Peyer's patch (tissue), 4 donors: ENCODE measurements at places on chromosomes 11 and 22. TPM values are rescaled to one million over a fixed set of nuclear protein-coding genes. Genes with fewer than 3 reads are reported as not detected.

- H3K4me3 ChIP-seq, result no peak overlapping the region
- DNase-seq, result no peak
- no peak overlapping the region for H3K27ac ChIP-seq
- no peaks in the 10 kb centered on the region for H3K36me3 ChIP-seq
- no peaks in the 10 kb centered on the region for H3K27me3 ChIP-seq
- H3K4me1 ChIP-seq, result no peaks in the 10 kb centered on the region
These were observed 89.0 kb upstream of the PITPNB start for GRCh38 chr22:28008056-28008455.

DNA sequence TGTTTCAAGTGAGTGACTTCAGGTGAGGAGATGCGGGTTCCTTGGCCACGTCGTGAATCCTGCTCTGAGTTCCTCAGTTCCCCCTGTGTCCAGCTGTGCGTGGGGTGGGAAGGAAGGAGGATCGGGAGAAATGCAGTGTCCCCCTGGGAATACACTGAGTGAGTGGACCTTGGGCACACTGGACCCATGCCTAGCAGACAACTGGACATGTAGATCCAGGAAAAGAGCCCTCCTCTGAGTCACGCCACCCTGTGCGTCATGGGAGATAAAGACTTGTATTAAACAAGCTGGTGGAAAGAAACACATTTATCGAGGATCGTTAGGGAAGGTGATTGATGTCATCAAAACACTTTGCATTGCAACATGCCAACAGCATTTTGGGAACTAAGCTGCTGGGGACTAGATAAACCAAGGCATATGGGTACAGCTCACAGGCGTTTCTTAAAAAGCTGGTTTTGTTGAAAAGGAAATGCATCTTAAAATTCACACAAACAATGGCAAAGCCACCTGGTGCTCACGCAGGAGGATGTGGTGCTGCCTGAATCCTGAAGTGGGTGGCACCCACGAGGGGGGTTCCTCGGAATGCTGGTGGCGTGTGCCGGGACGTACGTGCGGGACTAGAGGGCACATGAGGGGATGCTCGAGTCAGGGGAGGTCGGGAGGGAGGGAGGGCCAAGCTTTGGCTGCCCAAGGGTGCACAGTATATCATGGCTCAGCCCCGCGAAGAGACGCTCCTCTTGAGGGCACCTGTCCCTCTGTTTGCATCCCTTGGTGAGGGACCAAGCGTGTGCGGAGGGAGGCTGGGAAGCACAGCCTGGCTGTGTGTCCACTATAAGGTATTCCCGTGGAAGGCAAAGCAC is 303.5 kb downstream of the TBC1D22A start:
- no peaks in the 10 kb centered on the region for H3K4me1 ChIP-seq
- H3K27ac ChIP-seq, result no peak overlapping the region
- no peaks in the 10 kb centered on the region for H3K36me3 ChIP-seq
- no peak overlapping the region for H3K4me3 ChIP-seq

GRCh38 chr11:2774173-2775082 is 74.6 kb upstream of the KCNQ1OT1 start:
- H3K4me3 ChIP-seq, result no peak overlapping the region
- H3K36me3 ChIP-seq, result no peaks in the 10 kb centered on the region
- DNase-seq, result peak; percentile 24
- H3K27me3 ChIP-seq, result no peaks in the 10 kb centered on the region

GRCh38 chr11:8355416-8355742 is 91.7 kb upstream of the LMO1 start:
- no peak overlapping the region for H3K4me3 ChIP-seq
- H3K36me3 ChIP-seq, result no peaks in the 10 kb centered on the region
- H3K27me3 ChIP-seq, result no peaks in the 10 kb centered on the region
- H3K4me1 ChIP-seq, result no peaks in the 10 kb centered on the region

The GAL gene
- not detected for total RNA-seq

DNA sequence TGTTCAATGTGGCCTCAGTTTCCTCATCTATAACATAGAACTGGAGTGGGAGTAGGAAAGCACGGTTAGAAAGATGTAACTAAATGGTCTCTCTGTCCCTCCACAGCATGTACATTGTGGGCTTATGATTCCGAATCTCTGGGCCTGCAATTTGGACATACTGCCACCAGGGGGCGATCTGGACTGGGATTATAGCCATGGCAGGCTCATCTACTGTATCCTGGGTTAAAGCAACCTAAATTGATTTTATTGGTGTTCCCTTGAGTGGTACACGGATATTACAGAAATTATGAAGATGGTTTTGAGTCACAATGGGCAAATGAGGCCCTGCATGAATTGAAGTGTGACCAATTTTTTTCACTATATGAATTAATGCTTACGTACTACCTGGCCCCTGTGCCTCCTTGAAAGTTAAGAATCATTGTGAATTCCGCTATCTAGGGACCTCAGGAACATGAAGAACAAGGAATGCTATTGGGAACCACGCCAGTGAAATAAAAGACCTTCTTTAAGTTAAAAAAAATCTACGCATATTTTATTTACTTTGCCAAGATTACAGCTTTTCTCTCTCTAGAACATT is 32.9 kb downstream of the TST start:
- no peak overlapping the region for H3K27ac ChIP-seq
- no peaks in the 10 kb centered on the region for H3K4me1 ChIP-seq
- no peaks in the 10 kb centered on the region for H3K36me3 ChIP-seq
- H3K4me3 ChIP-seq, result no peak overlapping the region
- H3K27me3 ChIP-seq, result no peaks in the 10 kb centered on the region
- no peak for DNase-seq

GRCh38 chr11:40879911-40880310 is 579.5 kb downstream of the LRRC4C start:
- H3K36me3 ChIP-seq, result no peaks in the 10 kb centered on the region
- no peak for DNase-seq
- H3K4me1 ChIP-seq, result no peaks in the 10 kb centered on the region

The TRPM5 gene
- 24.2 TPM for total RNA-seq

- H3K27me3 ChIP-seq, result no peaks in the 10 kb centered on the region
- H3K4me3 ChIP-seq, result no peak within 1 kb of the TSS
- no peak within 1 kb of the TSS for H3K27ac ChIP-seq
These were observed at the start of gene OR4D6 for GRCh38 chr11:59456661-59457060. OR4D6 (plus strand) TSS chr11:59456961; CDS start chr11:59456961, 0 bp downstream.

- DNase-seq, result no peak
- H3K27ac ChIP-seq, result no peak overlapping the region
- H3K4me3 ChIP-seq, result no peak overlapping the region
- no peaks in the 10 kb centered on the region for H3K4me1 ChIP-seq
- no peaks in the 10 kb centered on the region for H3K27me3 ChIP-seq
These were observed 18.1 kb upstream of the TSPAN18 start for GRCh38 chr11:44708523-44709280.

The ENTHD1 gene
- total RNA-seq, result not detected

DNA sequence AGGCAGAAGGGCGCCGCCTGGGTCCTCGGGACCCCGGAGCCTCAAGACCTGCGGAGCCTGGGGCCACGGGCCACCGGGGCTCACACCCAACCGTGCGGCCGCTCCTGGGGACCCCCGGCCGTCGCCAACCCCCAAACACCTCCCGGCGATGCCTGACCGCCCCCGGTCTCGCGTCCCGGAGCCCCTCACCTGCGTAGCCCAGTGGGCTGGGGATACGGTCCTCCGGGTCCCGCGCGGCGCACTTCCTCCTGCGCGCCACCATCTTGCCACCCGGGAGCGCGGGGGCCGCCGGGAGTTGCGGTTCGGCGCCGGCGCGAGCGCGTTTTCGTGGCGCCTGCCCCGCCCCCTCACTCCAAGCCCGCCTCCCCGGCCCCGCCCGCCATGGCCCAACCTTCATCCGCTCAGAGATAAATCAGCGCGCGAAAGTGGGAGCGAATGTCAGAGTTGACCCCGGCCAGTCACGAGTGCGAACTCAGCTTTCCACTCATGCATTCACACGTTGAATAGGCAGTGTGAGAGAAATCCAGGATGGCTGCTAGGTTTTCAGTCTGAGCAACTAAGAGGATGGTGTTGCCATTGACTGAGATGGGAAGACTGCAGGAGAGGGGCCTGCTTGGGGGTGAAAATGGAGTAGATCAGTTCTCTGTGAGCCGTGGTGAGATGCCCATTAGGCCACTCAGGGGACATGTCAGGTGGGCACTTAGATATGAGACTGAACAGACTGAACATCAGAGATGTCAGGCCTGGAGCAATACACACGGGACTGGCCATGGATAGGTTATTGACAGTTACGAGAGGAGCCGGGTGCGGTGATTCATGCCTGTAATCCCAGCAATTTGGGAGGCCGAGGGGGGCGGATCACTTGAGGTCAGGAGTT is at the start of gene RRP7A:
Gene RRP7A (minus strand): TSS at position 272 of the 877 bp plus-strand sequence. CDS start 10 bp downstream, at position 262.
- H3K4me3 ChIP-seq, result peak within 1 kb of the TSS; percentile 66
- peak within 1 kb of the TSS; percentile 82 for H3K27ac ChIP-seq
- H3K36me3 ChIP-seq, result no peaks in the 10 kb centered on the region
- peak; percentile 86 for DNase-seq
- no peaks in the 10 kb centered on the region for H3K4me1 ChIP-seq

DNA sequence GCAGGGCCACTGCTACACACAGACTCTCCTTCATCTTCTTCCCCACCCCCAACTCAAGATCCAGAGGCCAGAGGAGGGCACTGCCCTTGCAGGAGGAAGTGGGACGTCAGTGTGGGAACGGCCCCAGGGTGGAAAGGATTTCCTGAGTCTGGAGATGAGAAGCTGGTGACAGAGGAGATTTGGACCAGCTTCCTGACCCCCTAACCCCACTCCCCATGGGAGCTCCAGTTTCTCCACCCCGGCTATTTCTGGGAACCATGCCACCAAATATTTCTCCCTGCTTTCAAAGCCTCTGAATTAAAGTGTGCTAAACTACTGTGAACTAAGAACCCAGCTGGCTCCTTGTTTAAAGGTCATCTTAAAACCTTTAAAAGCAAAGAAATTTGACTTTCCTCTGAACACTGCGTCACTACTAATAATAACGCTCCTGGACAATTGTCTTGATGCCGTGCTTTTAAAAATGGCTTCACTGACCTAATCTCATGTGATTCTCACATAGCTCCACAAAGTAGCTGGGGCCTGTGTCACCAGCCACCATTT is 46.6 kb downstream of the CWC15 start:
- no peaks in the 10 kb centered on the region for H3K36me3 ChIP-seq
- no peak for DNase-seq
- no peak overlapping the region for H3K27ac ChIP-seq
- H3K4me1 ChIP-seq, result peaks cover 21% of the 10 kb centered on the region
- no peaks in the 10 kb centered on the region for H3K27me3 ChIP-seq

DNA sequence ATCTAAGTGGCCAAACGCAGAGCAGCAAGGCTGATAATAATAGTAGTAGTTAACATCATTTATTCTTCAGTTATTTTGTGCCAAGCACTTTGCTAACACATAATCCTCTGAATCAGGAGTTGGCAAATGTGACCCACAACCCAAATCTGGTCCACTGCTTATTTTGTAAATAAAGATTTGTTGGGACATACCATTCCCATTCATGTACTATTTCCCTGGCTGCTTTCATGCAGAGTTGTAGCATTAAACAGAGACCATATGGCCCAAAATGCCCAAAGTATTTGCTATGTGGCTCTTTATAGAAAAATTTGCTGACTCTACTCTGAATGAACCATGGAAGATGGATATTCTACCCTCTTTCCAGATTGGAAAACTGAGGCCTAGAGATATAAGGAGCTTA is 50.3 kb downstream of the COMMD9 start:
- H3K27ac ChIP-seq, result no peak overlapping the region
- no peaks in the 10 kb centered on the region for H3K4me1 ChIP-seq
- DNase-seq, result no peak
- no peak overlapping the region for H3K4me3 ChIP-seq
- no peaks in the 10 kb centered on the region for H3K36me3 ChIP-seq

GRCh38 chr11:86575208-86575855 is 97.1 kb downstream of the ME3 start:
- H3K27me3 ChIP-seq, result no peaks in the 10 kb centered on the region
- no peak overlapping the region for H3K27ac ChIP-seq
- no peak overlapping the region for H3K4me3 ChIP-seq
- peaks cover 6% of the 10 kb centered on the region for H3K4me1 ChIP-seq
- no peaks in the 10 kb centered on the region for H3K36me3 ChIP-seq
- no peak for DNase-seq

GRCh38 chr11:134951305-134951700 is 539.3 kb upstream of the B3GAT1 start:
- H3K27me3 ChIP-seq, result no peaks in the 10 kb centered on the region
- H3K4me3 ChIP-seq, result no peak overlapping the region

The OR10A2 gene
- not detected for total RNA-seq

The RTN4R gene
- 5.3 TPM for total RNA-seq

DNA sequence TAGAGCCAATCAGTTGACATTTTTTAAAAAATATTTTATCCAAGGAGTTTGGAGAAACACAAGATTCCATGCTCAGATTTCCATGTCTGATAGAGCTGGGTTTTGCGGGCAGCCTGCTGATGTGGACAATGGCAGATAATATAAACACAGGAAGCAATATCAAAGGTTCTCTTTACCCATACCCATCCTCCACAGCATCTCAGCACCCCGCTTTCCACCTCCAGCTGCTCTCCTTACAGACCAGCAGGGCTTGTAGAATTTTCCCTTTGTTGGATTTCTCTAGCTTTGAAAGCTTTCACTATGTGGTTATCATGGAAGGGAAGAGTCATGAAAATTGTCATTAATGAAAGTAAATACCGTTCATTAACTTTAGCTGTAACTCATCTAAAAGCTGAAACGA is 746.4 kb downstream of the OPCML start:
- H3K4me1 ChIP-seq, result no peaks in the 10 kb centered on the region
- no peaks in the 10 kb centered on the region for H3K36me3 ChIP-seq
- no peak overlapping the region for H3K27ac ChIP-seq
- H3K4me3 ChIP-seq, result no peak overlapping the region
- DNase-seq, result no peak
- H3K27me3 ChIP-seq, result no peaks in the 10 kb centered on the region

GRCh38 chr22:49040754-49041467 is 786.8 kb downstream of the BRD1 start:
- DNase-seq, result no peak
- H3K27ac ChIP-seq, result no peak overlapping the region
- no peaks in the 10 kb centered on the region for H3K4me1 ChIP-seq
- no peaks in the 10 kb centered on the region for H3K36me3 ChIP-seq

The OR4A16 gene
- not detected for total RNA-seq

The MUC5AC gene
- not detected for total RNA-seq

The MRGPRE gene
- total RNA-seq, result 1.2 TPM

DNA sequence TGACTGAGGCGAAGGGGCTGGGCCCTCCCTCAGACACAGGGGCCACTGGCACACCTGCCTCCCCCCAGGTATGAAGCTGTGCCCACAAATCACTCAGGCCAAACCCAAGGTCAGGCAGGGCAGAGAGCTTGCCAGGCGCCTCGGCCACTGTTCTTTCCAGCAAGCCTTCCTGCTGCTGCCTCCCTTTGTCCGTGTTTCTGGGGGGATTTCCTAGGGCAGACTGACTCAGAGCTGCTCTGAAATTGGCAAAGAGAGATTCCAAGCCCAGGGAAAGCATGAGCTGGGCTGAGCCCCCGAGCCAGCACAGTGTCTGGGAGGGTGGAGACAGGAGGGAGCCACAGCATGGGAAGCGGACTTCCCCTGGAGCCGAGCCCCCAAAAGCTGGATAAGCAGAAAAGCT is 33.2 kb downstream of the PPP2R1B start:
- H3K4me1 ChIP-seq, result no peaks in the 10 kb centered on the region
- peak overlapping the region; percentile 90 for H3K27ac ChIP-seq
- no peaks in the 10 kb centered on the region for H3K27me3 ChIP-seq

The SLC37A2 gene
- total RNA-seq, result 6.6 TPM

- no peaks in the 10 kb centered on the region for H3K36me3 ChIP-seq
- no peak overlapping the region for H3K4me3 ChIP-seq
- H3K4me1 ChIP-seq, result no peaks in the 10 kb centered on the region
These were observed 25.1 kb downstream of the SEZ6L start for GRCh38 chr22:26194313-26194712.
